ENCODE measurements at places on chromosomes 3 and 15.

- DNase-seq: no peak
These were observed 33.9 kb downstream of the PFN2 start for GRCh38 chr3:149936812-149937230.

- DNase-seq: peak; percentile 53
These were observed 40.1 kb downstream of the OXNAD1 start for GRCh38 chr3:16305111-16305541.

GRCh38 chr3:52775877-52776276, 1.5 kb upstream of the ITIH1 start:
- DNase-seq: no peak

GRCh38 chr3:123880998-123881561, 3.1 kb downstream of the MYLK start:
- DNase-seq: no peak

DNA sequence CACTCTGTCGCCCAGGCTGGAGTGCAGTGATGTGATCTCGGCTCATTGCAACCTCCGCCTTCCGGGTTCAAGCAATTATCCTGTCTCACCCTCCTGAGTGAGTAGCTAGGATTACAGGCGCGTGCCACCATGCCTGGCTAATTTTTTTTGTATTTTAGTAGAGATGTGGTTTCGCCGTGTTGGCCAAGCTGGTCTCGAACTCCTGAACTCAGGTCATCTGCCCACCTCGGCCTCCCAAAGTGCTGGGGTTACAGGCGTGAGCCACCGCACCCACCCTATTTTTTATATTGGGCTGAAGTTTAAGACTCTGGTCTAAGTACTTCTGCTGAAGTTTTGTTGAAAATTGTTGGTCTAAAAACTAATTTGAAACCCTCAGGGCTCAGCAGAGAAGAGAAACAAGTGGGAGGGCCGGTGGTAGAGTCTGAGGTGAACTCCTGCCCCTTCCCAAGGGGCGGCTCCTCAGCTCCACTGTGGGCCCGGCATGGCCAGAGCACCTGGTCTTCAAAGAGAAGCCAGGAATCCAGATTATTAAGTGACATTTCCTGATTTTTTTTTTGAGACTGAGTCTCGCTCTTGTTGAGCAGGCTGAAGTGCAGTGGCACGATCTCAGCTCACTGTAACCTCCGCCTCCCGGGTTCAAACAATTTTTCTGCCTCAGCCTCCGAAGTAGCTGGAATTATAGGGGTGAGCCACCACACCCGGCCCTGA, 4.0 kb downstream of the HDAC11 start:
- no peak for DNase-seq

- DNase-seq: no peak
These were observed 298.9 kb upstream of the NR2F2 start for GRCh38 chr15:96031426-96032110.

GRCh38 chr3:2246873-2247648, 148.4 kb downstream of the CNTN4 start:
- DNase-seq: no peak

Measured in activated CD4-positive, CD25-positive, alpha-beta regulatory T cell treated with anti-CD3 and anti-CD28 coated beads, Interleukin-2, amount 50 U/mL, for 72 hours (primary cell).